ENCODE measurements at places on chromosomes 12 and 14. TPM values are rescaled to one million over a fixed set of nuclear protein-coding genes. Genes with fewer than 3 reads are reported as not detected.

DNA sequence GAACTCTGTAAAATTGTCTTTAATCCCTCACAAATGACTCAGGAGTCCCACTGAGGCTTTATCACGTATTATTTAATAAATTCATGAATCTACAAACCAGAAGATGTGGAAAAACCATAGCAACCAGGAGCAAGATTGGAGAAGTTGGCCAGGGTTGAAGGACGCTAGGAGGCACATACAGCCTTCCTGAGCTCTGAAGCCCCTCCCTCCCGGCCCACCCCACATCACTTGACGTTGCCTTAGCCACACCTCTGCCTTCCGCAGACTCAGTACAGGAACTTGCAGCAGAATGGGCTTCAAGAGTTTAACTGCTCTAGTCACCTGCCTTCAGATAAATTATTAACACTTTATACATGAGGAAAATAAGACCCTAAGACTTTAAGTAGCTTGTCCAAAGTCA lies 33.9 kb downstream of the SLC35F4 start:
- no peak overlapping the region for H3K4me3 ChIP-seq
- no peak for DNase-seq
- H3K4me1 ChIP-seq, result no peaks in the 10 kb centered on the region
- no peaks in the 10 kb centered on the region for H3K36me3 ChIP-seq

- DNase-seq, result no peak
- H3K27me3 ChIP-seq, result no peaks in the 10 kb centered on the region
- H3K36me3 ChIP-seq, result no peaks in the 10 kb centered on the region
- no peak overlapping the region for H3K27ac ChIP-seq
Observed at GRCh38 chr12:25771041-25771440, 187.4 kb upstream of the RASSF8 start.

- H3K27me3 ChIP-seq, result no peaks in the 10 kb centered on the region
- no peak overlapping the region for H3K4me3 ChIP-seq
- no peak for DNase-seq
Observed at GRCh38 chr12:53789570-53789969, 37.8 kb upstream of the CISTR start.

DNA sequence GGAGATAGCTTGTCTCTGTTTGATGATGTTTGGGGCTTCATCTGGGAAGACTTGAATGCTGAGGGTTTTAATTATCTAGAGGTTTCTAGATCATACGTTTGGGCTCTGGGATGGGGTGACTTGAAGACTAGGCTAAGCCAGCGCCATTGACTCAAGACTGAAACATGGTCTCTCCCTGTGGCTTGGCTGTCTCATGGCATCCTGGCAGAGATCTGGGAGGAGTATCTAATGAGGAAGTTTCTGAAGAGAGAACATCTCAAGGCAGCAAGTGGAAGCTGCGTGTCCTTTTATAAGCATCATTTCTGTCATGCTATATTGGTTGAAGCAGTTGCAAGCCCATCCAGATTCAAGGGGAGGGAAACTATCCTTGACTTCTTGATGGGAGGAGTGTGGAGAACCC lies 104.8 kb downstream of the UNC79 start:
- no peaks in the 10 kb centered on the region for H3K4me1 ChIP-seq
- H3K36me3 ChIP-seq, result no peaks in the 10 kb centered on the region
- no peaks in the 10 kb centered on the region for H3K27me3 ChIP-seq
- H3K4me3 ChIP-seq, result no peak overlapping the region
- no peak overlapping the region for H3K27ac ChIP-seq

Gene ZFHX2
- total RNA-seq, result 0.47 TPM

Gene GPR84
- total RNA-seq, result 0.21 TPM

Measured in heart left ventricle (tissue), 16 donors.